ENCODE measurements at places on chromosomes 1 and 21.

DNA sequence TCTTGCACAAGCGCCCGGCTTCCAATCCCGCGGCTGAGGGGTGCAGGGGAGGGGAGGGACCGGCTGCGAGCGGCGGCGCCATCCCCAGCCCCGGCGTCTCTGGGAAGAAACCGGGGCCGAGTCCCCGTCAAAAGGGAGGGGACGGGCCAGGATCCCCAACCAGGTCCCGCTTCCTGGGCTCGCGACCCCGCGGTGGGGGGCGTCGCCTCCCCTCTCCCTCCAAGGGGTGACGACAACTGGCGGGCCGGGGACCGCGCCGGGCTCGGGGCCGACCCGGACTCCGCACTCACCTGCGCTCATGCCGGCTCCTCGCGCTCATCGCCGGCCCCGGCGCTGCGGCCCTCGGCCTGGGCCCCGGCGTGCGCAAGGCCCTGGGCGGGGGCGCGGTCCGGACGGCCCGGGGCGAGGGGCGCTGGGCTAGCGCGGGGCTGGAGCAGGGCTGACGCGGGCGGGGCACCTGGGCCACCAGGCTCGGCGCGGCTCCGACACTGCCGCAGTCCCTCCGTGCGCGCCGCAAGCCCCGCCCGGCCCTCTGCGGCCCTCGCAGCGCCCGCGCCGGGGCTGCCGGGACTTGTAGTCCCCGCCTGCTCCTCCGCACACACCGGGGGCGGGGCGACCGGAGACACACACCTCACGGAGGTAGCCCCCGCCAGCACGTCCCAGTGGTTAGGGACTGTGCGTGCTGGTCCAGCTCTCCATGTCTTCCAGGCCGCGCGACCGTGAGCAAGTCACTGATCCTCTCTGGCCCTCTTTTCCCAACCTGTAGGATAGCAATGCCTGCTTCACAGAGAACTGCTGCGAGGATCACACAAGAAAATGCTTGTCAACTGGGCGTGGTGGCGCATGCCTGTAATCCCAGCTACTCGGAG, at the start of gene ATP13A2:
ATP13A2 (minus strand) TSS at position 490 of the 869 bp plus-strand sequence; CDS start at position 300, 190 bp downstream.
- peak; percentile 62 for DNase-seq

- DNase-seq = no peak
These were observed 160.7 kb upstream of the KLHDC7A start for GRCh38 chr1:18320051-18320450.

DNA sequence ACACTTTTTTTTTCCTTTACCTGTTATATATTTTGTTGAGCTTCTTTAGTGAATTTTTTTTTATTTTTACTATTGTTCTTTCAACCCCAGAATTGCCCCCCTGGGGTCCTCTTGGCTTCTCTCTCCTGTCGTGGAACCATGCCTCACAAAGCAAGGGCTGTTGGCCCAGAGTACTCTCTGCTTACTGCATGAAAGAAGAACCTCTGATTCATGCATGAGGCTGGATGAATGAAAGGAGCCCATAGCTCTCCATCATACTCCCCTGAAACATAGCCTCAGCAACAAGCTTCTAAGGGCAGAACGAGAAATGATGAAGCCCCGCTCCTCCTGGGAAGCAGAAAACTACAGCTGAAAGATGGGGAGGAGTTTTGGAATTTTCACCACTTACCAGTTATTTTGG, 1441.0 kb downstream of the BRINP3 start:
- no peak for DNase-seq

- DNase-seq = no peak
These were observed 22.1 kb downstream of the BCAS2 start for GRCh38 chr1:114559356-114559755.

DNA sequence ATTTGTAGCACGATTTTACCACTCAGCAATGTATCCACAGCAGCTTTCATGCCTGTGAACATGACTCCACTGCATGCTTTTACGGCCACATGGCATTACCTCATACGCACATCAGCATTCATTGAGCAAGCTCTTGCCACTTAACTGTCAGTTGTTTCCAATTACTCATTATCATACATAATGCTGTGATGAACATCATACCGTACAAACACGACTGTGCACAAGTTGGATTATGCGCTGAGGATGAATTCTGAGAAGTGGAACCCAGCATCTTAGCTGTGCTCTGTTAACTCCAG, 9.6 kb downstream of the UMODL1 start:
- DNase-seq = no peak

DNA sequence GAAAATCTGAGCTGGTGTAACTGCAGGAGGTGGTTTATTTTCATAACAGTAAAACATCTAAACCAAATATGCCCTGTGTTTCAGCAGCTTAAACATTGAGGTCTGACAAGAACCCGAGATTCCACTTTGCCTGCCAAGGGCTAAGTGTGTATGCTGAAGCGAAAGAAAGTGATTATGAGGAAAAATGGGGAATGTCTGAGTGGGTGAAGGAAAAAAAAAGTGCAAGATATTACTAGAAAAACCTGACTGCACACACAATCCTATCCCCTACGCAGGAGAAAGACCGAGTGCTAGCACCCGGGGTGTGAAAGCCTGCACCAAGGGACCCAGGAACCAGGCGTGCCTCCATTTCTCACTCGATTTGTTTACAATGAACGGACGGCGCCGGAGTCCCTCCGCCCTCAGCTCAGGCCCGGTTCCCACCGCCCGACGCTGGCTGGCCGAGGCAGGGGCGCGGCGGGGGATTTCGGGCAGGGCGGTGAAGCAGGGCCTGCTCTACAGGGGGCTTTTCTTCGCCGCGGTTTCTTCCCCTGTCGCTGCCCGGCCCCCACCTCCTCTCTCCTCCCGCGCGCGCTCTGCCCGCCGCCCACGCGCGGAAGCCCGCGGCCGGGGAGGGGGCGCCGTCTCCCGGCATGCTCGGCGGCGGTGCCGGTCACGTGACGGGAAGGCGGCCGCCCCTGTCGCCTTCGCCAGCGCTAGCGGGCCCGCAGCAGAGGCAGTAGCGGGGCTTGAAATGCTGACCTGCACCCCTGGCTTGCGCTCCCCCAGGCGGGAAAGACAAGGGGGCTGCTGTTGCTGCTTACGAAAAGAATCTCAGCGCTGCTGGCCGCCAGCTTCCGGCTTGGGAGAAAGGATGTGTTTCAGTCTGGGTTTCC, 35.9 kb downstream of the ITPKB start:
- peak; percentile 75 for DNase-seq

GRCh38 chr1:4005431-4005830, 105.4 kb upstream of the C1orf174 start:
- no peak for DNase-seq

DNA sequence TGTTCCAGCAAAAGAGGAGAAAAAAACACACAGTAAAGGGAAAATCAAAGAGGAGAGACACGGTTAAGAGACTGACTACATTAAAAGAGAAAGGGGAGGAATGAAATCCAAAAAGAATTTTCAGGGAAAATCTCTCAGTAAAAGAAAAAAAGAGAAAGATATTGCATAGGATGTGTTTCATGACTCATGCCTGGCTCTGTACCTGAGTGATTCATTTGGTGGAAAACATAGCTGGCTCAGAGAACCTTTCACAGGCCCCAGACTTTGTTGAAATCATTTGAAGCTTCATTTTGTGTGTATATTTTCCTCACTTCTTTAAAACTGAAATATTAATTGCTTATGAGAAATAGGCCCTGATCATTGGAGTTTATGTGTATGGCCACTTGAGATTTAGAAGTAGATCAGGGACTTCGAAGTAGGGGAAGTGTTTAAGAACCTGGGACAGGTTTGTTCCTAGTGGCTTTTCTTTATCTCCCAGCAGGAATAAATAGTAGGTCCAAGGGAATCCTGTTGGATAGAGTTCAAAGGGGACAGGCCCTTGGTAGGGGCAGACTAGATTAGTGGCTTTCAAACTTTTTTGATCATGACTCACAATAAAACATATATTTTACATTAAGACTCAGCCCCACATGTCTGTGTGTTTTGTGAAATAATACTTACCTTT, 239.1 kb upstream of the SGIP1 start:
- DNase-seq = no peak

GRCh38 chr1:200364091-200364759, 45.6 kb downstream of the ZNF281 start:
- no peak for DNase-seq

DNA sequence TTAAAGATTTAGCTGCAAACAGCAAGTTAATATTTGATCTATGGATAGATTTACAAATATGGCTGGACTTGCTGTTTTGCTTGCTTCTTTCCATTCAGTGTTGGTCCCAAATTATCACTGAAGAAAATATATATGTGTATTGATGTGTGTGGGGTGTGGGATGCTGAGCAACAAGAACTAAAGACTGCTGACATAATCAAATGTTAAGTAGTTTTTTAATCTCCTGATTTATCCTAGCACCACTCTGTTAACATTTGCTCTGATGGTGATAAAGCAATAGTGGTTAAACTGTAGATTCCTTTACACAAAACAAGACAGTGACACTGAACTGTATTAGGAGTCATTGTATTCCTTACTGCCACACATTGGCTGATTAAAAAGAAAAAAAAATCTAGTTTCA, 1023.5 kb upstream of the B3GALT2 start:
- no peak for DNase-seq

DNA sequence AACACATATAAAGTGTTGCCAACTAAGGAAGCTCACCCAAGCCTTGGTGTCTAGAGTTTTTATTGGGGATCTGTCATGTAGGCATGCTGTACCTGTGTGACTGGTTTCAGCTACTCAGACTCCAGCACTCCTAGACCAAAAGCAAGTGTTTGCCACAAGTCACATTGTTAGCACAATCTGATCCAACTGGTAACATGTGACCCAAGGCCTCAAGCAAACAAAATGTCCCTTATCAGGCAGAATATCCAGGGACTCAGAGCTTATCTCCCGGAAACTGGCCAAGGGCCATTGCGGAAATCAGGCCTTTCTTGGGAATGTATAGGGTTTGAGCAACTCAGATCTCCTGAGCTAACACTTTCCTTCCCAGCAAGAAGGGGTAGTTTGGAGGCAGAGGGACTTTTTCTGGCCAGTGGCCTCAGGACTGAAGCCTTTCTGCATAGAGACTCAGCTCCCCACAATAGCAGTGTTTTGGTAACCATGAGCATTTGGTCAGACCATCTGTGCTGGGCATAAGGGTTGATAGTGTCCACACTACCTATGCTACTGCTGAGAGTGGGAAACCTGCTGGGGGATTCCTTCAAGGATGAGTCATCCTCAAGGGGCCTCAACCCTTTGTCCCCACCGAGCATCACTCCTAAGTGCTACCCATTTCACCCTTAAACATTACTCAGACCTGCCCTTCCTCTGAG, 29.6 kb downstream of the NHLH2 start:
- DNase-seq = no peak

GRCh38 chr1:229884765-229885164, 182.3 kb upstream of the GALNT2 start:
- no peak for DNase-seq

DNA sequence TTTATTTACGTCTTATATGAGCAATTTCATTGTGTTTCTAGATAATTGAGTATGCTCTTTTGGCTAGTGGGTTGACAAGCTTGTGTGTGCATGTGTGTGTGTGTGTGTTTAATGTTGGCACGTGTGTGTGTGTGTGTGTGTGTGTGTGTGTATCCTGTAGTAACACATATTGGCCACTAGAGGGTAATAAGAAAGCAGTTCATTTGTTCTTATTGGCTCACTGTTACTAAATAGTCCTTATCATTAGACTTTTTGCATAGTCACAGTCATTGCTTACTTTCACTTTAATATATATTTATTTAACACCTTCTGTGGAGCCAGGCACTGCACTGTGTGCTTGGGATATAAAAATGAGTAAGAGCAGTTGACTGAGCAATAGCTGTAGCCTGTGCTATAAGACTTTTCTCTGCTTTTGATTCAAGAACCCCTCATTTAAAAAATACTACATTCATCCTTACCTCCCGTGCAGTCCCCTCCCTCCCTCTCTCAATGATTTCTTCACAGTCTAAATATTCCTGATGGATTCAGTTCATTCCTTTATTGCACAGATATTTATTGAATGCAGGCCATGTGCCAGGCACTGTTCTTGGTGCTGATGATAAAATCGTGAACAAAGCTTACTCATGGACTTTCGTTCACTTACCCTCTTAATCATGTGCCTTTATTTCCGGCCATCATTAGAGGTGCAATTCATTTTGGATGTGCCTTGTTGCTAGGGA, 96.7 kb downstream of the DYRK1A start:
- DNase-seq = no peak

DNA sequence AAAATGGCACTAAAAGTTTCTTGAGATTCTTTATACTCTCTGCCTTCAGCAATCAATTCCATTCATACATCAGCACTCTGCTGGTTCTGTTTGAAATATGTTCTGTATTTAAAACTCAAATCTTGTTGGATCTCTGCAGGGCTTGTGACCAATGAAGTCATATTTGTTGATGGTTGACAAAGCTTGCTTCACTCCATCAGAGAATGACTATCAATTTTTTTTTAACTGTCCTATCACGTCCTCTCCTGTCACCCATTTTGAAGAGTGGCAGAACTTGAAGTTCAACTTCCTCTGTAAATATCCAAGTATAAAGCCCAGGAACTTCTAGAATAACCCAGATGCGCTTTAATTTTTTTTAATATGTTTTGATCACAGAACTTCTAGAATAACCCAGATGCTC, 10.9 kb downstream of the PRDX6 start:
- no peak for DNase-seq

DNA sequence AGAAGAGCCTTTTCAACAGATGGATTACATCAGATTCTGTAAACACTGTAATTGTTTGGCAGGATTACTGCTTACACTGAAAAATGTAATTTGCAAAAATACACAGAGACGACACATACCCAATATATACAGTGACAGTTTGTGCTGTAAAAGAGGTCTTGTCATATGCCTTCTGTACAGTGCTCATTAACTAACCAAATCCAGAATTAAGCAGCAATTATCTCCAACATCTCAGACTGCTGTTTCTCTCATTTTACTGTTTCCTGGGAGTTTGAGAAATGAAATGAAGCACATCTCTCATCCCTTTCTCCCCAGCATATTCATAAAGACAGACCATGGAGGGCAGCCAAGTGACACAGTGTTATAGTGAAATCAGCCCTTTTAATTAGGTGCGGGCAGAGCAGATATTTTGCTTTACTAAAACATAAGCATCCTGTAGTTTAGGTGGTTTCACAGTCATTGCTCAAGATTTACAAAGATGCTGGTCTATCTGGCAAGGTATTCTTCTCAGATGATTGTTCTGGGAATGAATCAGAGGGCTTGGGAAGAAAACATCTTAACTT, 618.4 kb upstream of the USP24 start:
- DNase-seq = no peak

- DNase-seq = no peak
These were observed 182.9 kb downstream of the BACH1 start for GRCh38 chr21:29481641-29482040.

DNA sequence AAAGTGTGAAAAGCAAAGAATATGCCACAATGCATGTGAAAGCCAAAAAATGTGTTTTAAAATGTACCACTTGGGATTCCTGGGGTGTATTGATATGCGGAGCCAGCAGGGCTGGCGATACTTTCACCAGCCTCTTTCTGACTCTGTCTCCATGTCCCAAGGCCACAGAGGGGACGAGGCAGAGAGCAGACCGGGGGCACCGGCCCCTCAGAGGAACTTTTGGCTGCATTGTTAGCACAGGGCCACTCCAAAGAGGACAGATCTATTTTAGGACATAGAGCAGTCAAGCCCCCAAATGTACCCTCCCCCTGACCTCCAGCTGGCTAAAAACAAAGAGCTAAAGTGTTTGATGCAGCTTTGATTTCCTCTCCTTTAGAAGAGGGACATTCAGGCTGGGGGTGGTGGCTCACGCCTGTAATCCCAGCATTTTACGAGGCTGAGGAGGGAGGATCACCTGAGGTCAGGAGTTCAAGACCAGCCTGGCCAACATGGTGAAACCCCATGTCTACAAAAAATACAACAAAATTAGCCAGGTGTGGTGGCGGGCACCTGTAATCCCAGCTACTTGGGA, 25.6 kb upstream of the ZNF436 start:
- no peak for DNase-seq
